ENCODE measurements at places on chromosomes 2 and 18.

DNA sequence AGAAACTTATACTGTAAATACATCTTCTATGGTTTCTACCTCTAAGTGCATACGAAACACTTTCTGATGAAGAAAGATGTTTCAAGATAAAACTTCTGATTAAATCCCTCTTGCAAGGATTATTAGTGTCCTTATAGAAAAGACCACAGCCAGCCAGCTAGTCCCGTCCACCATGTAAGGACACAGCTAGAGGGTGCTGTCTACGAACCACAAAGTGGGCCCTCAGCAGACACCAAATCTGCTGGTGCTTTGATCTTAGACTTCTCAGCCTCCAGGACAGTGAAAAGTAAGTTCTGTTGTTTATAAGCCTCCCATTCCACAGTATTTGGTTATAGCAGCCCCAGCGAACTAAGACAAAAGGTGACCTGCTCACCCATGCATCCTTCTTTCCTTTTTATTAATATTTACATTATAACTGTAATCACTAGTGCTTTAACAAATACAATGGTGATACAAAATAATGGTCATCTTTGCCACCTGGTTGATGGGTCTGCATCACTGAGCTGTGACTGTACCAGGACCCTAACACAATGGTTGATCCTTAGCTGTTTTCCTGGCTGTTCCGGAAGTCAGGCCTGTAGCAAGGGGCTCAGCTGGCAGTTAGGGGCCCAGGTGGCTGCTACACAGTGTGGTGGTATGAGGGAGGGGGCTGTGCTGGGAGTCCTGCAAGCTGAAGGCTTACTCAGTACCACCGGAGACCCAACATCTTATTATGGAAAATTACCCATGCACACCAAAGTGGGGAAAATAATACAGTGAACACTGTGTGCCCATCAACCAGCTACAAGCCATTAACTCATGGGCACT lies 108.5 kb upstream of the SMAD7 start:
- DNase-seq, result no peak

DNA sequence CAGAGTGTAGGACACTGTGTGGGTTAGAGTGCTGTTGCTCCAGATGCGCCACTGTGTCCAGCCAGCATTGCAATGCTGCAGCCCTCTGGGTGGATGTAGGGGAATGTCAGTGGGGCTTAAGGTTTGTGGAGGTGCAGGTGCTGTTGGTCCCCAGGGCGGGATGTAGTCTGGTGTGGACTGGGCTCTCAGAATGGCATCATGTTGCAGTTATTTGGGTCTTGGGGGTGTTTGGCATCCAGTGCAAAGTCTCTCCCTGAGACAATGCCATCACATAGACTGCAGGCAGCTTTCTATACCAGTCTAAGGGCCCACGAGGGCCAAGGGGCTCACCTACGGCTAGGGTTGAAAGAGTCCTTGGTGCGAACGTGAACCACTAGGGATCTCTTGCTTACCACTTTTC lies 275.3 kb downstream of the SOX11 start:
- no peak for DNase-seq

DNA sequence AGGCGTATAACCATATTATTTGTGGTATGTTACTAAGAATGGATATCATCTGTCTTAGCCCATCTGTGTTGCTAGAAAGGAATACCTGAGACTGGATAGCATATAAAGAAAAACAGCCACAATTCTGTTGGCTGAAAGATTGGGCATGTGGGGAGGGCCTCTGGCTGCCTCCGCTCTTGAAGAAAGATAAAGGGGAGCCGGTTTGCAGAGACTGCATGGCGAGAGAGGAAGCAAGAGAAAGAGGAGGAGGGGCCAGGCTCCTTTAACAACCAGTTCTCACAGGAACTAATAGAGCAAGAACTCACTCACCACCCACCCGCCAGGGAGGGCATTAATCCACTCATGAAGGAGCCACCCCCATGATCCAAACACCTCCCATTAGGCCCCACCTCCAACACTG lies 29.2 kb upstream of the UXS1 start:
- DNase-seq, result no peak

GRCh38 chr2:224671731-224672130 lies 44.4 kb downstream of the CCDC195 start:
- no peak for DNase-seq

DNA sequence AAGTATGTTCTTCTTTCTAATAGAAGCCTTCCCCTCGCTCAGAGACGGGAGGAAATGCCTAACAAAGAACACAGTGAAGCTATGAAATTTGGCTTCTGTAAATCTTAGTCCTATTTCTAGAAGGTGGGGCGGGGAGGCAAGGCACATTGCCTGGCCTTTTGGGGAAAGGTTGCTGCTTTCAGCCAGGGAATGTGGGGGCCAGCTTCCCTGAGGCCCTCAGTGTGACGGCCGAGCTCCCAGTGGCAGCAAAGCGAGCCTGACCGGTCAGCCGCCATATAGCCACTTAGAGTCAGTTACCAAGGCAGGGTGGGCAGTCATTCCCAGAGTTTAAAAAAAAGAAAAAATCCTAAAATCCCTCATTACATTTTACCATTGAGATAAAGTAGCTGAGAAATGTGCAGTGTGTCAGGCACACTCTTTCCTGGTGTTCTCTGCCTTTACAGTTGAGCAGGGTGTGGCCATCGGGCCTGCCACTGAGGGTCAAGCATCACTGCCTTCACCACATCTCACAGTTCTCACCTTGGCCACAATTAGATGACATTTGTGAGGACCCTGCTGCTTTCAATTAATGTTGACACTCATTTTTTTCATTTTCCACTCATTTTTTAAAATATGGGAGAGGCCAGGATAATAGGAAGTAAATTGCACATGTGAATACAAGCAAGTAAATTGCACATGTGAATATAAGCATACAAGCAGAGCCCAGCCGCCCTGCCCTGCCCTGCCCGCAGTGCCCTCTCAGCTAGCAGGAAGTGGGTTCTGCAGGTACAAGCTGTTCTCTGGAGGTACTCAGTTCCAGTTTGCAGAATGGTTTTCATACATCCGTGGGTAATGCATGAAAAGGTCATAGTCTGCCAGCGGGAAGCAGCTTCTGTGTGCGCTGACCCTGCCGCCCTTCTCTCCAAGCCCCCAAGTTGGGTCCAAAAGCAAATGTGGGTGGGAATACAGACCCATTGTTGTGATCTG lies 76.9 kb downstream of the WDSUB1 start:
- DNase-seq, result peak; percentile 18

DNA sequence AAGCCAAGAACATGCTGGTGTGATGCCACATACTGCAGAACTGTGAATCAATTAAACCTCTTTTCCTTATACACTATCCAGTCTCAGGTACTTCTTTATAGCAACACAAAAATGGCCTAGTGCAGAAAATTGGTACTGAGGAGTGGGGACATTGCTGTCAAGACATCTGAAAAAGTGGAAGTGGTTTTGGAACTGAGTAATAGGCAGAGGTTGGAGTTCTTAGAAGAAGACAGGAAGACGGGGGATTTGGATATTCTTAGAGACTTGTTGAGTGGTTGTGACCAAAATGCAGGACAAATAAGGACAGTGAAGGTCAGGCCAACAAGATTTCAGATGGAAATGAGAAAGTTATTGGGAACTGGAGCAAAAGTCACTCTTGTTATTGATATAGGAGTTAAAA lies 31.3 kb upstream of the CDH2 start:
- DNase-seq, result no peak

- no peak for DNase-seq
Measured at GRCh38 chr2:179558010-179558934, 293.6 kb upstream of the SESTD1 start.

- no peak for DNase-seq
Measured at GRCh38 chr18:43414006-43414405, 136.7 kb upstream of the SYT4 start.

GRCh38 chr2:240379089-240379636 lies 56.3 kb upstream of the GPC1 start:
- no peak for DNase-seq

DNA sequence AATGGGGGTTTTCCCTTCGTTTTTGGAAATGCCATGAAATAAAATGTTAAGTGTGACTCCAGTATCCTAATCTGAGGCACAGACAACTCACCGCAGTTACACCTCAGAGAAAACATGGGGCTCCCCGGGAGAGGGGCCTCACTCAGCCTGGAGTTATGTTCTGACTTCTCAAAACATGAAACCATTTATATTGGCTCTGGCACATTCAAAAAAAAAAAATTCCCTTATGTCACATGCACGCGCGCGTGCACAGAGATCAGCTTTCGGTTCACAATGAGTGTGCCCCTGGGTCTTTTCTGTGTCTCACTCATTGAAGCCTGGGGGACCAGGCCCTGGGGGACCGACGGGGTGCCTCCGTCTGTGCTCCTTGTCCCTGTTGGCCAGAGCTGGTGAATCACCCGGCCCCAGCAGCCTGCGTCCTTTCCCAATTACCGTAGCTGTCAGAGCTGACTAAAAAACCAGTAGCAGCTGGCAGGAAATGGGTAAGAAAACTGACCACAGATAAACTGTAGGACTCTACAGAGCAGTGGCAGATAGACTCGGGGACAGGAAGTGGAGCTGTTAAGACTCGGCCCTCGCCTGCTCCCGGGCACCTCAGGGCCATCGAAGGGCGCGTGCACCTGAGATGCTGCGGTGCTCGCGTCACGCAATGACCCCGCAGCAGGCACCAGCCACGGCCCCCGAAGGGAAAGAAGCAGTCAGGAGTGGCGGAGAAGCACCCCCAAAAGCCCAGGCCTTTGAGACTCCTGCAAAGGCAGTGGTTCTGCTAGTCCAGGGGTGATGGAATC lies 138.3 kb upstream of the ID2 start:
- DNase-seq, result no peak

- no peak for DNase-seq
Measured at GRCh38 chr2:121898483-121898882, 143.0 kb downstream of the TSN start.

- DNase-seq, result no peak
Measured at GRCh38 chr2:60331115-60331809, 222.2 kb downstream of the BCL11A start.

- no peak for DNase-seq
Measured at GRCh38 chr18:13893418-13893760, 21.9 kb downstream of the MC2R start.

GRCh38 chr2:10303181-10303693 lies 533 bp downstream of the HPCAL1 start:
- DNase-seq, result no peak

DNA sequence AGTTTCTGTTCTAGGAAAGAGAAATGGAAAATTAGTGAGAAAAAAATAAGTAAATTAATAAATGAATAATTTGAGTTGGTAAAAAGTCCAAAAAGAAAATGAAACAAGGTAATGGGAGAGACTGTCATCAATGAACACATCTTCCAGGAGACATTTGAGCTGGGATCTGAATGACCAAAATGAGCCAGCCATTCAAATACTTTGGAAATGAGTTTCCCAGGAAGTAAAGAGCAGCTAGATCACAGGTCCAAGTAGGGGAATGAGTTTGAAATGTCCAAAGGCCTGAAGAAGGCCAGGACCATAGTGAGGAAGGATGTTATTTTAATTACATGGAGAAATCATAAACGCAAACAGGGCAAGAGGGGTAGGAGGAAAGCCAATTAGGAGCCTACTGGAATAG lies 6.6 kb upstream of the DNAH7 start:
- no peak for DNase-seq

GRCh38 chr2:85999061-85999831 lies 106.4 kb downstream of the POLR1A start:
- no peak for DNase-seq

DNA sequence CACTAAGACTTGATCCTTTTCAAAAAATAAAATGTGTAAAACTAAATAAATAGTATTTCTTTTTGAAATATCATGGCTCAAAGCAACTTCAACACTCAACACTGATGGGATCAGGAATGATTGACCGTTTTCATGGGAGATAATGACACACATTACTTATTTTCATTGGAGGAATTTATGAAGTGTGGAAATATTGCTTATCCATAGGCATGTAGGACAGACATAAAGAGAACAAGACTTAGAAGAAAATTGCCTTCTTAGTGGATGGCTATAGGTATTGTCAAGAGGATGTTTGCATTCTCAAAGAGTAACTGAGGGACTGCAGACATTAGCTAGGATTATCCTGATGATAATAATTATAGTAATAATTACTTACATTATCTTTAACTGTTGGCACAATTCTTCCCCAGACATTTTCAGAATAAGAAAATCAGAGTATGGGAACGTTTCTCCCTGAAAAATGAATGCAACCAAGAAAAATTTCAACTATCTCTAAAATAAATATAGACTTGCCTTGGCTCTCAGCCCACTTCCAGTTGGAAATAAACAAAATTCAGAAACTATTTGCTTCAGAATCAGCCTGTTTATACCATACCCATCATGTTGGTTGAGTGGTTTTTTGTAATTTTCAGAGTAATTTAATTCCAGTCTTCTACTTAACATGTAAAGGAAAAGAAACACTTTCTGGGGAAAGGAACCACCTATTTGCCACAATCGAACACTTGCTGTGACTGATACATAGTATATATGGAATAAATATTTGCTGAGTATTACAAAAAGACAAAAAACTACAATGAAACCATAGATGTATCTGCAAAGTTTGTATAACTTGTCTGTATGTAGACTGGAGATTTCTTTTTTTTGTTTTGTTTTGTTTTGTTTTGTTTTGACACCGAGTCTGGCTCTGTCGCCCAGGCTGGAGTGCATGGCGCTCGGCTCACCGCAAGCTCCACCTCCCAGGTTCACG lies 165.7 kb downstream of the TMX3 start:
- no peak for DNase-seq

- no peak for DNase-seq
Measured at GRCh38 chr2:200773083-200773482, 38.6 kb upstream of the BZW1 start.

DNA sequence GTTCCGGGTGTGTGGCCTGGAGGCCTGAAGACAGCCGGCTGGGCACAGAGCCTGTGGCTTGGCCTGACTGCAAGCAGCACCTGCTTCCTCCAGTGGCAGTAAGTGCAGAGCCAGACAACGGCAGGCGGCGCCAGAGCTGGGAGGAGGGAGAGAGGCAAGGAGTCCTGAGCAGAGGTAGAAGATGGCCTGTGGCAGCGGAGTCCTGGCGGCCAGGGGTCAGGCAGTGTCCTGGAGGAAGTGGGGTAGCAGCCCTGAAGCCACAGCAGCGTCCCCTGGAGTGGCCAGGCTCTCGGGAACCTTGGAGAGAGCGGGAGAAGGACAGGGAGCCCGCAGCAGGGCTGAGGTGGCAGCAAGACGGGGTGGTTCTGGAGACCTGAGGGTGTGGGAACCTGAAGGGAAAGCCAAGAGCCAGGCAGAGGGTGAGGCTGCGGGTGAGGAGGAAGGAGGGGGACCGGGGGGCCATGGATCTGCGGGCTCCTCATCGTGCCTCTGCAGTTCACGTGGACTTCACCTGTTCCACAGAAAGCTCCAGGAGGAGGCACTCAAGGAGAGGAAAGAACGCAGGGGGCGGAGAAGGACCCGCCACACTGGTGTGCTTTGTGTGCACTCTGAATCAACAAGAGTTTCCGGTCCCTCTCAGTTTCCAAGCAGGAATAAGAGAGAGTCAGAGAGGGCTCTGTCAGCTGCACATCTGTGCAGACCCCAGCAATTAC lies 85.9 kb downstream of the USP40 start:
- no peak for DNase-seq

- no peak for DNase-seq
Measured at GRCh38 chr2:224776795-224777558, 60.8 kb upstream of the CCDC195 start.

- DNase-seq, result no peak
Measured at GRCh38 chr2:230694241-230694640, 18.4 kb upstream of the CAB39 start.
